ENCODE measurements at places on chromosomes 5 and 9.

GRCh38 chr5:140299056-140299455, 3.8 kb downstream of the PFDN1 start:
- DNase-seq = no peak

DNA sequence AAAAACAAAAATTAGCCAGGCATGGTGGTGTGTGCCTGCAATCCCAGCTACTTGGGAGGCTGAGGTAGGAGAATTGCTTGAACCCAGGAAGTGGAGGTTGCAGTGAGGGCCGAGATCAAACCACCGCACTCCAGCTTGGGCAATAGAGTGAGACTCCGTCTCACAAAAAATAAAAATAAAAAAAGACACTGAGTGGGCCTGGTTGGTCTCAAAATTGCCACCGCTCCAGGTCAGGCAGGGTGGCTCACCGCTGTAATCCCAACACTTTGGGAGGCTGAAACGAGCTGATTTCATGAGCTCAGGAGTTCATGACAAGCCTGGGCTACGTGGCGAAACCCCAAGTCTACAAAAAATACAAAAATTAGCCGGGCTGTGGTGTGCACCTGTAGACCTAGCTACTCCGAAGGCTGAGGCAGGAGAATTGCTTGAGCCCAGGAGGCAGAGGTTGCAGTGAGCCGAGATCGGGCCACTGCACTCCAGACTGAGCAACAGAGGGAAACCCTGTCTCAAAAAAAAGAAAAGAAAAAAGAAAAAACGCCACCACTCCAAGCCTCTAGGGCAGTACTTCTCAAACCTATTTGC, 1.8 kb downstream of the STK10 start:
- DNase-seq = no peak

DNA sequence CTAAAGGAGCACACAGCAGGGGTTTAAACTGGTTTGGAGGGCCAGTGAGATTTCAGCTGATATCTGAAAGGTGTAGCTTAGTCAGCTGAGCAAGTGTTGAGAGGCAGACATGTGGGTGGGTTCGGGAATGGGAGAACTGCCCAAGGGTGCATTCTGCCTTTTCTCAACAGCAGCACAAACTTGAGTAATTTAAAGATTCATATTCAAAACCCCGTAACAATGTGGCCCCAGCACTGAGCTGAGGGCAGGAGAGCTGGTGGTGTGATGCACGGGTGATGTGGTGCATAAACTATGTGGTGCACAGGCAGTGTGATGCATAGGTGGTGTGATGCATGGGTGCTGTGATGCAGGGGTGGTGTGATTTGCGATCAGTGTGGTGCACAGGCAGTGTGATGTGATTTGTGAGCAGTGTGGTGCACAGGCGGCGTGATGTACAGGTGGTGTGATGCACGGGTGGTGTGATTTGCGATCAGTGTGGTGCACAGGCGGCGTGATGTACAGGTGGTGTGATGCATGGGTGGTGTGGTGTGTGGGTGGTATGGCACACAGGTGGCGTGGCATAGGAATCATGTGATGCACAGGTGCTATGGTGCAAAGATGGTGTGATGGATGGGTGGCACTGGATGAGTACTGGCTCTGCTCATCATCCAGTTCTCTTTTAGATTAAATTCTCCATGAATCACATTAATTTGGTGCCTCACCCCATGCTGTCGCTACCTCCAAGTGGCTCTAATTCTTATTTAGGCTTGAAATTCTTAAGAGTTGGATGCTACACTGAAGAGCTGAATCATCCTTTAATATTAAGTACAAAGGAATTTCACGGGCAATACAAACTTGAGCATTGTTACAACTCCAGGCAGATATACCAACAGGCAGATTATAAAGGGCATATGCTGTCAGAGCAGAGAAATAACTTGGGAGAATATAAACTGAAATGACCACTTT, 53.6 kb downstream of the DAP start:
- DNase-seq = no peak

- DNase-seq = no peak
Observed at GRCh38 chr9:95496687-95497086, 20.1 kb downstream of the PTCH1 start.

- DNase-seq = no peak
Observed at GRCh38 chr5:36414869-36415282, 113.2 kb upstream of the RANBP3L start.

DNA sequence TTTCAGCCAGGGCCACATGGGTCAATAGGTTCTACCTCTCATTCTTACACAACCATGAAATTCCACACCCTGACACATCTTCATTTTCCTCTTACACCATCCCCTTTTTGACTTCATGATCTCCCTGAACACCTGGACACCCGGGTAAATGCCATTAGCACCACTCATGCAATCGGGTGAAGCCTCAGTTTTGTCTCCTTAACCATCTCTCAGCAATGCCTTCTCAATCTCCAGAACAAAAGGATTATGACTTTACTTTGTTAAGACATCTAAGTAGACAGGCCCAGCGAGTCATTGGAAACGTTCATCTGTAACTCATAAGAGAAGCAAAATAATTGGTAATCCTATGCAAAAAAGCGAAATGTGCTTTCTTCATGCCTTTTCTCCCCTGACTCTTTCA, 49.9 kb downstream of the ADAMTS12 start:
- DNase-seq = no peak

GRCh38 chr5:133499895-133500294, 112.4 kb downstream of the FSTL4 start:
- DNase-seq = no peak

Data from activated CD8-positive, alpha-beta memory T cell treated with anti-CD3 and anti-CD28 coated beads, Interleukin-2, amount 50 U/mL, for 4 hours (primary cell).